Central memory CD8-positive, alpha-beta T cell (primary cell): ENCODE measurements at places on chromosomes 4 and X.

- H3K27ac ChIP-seq = no peak overlapping the region
- H3K27me3 ChIP-seq = no peaks in the 10 kb centered on the region
- H3K36me3 ChIP-seq = no peaks in the 10 kb centered on the region
These were observed 99.0 kb downstream of the ANOS1 start for GRCh38 chrX:8632924-8633323.

- no peak overlapping the region for H3K4me3 ChIP-seq
- H3K27me3 ChIP-seq = no peaks in the 10 kb centered on the region
- H3K4me1 ChIP-seq = no peaks in the 10 kb centered on the region
- no peaks in the 10 kb centered on the region for H3K36me3 ChIP-seq
- H3K27ac ChIP-seq = no peak overlapping the region
- DNase-seq = no peak
These were observed 653.8 kb upstream of the CPEB2 start for GRCh38 chr4:14348506-14348905.

DNA sequence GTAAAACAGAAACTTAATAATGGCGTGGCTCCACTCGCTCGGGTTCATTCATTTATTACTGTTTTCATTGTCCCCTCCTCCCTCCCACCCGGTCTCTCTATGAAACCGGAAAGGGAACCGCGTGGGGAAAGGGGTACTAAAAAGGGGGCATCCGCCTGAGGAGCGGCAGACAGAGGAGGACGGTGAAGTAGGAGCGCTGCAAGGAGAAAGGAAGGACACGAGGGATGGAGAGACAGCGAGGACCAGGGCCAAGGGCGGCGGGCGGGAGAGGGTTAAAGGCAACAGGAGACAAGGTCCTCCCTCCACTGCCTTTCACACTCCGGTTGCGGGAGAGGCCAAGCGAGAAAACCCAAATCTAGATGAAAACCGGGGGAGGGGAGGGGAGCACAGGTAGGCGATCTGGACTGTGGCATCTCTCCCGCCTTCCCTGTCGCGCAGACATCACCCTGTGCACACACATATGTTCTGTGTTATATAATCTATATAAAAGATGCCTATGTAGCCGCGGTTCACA, 829 bp downstream of the ELOVL6 start:
- no peaks in the 10 kb centered on the region for H3K27me3 ChIP-seq
- peaks cover 32% of the 10 kb centered on the region for H3K4me1 ChIP-seq
- H3K27ac ChIP-seq = peak overlapping the region; percentile 84
- H3K36me3 ChIP-seq = peaks cover 9% of the 10 kb centered on the region

- DNase-seq = no peak
- H3K4me1 ChIP-seq = no peaks in the 10 kb centered on the region
- peaks cover 2% of the 10 kb centered on the region for H3K36me3 ChIP-seq
- H3K4me3 ChIP-seq = no peak overlapping the region
- H3K27ac ChIP-seq = no peak overlapping the region
These were observed 98.4 kb upstream of the MAGEE2 start for GRCh38 chrX:75883446-75883845.

- no peak overlapping the region for H3K4me3 ChIP-seq
- peaks cover 18% of the 10 kb centered on the region for H3K27me3 ChIP-seq
- DNase-seq = no peak
- peaks cover 2% of the 10 kb centered on the region for H3K36me3 ChIP-seq
- H3K27ac ChIP-seq = no peak overlapping the region
These were observed 208.8 kb downstream of the MAGEB17 start for GRCh38 chrX:16376056-16376455.

DNA sequence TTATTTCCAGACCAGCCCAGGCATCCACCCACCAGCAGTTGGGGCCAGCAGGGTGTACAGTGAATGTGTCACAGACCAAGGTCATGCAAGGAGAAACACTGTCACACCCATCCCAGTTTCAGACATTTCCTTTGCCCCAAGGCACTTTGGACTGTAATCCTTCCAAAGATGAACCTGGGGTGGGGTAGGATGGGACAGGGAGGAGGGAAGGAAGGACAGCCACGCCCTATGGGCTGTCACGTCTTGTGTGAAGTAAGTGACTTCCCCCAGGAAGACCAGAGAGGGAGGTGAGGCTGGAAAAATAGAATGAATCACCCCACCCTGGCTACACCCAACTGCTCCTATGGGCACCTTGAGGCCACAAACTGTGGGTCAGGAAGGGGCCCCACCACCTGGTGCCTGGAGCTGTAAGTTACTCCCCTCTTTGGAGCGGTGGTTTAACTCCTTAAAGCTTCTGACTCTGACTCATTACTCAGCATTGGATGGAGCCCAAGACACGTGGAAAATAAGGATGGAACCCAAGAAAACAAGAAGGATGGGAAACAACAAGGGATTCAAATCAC, 349.9 kb upstream of the KLF3 start:
- peaks cover 56% of the 10 kb centered on the region for H3K4me1 ChIP-seq
- peak overlapping the region; percentile 55 for H3K27ac ChIP-seq
- peaks cover 3% of the 10 kb centered on the region for H3K36me3 ChIP-seq
- H3K27me3 ChIP-seq = no peaks in the 10 kb centered on the region
- no peak for DNase-seq

- no peak within 1 kb of the TSS for H3K4me3 ChIP-seq
- no peak within 1 kb of the TSS for H3K27ac ChIP-seq
- no peaks in the 10 kb centered on the region for H3K4me1 ChIP-seq
- no peaks in the 10 kb centered on the region for H3K36me3 ChIP-seq
- H3K27me3 ChIP-seq = no peaks in the 10 kb centered on the region
These were observed at the start of gene LPAR4 for GRCh38 chrX:78747489-78747888. Gene LPAR4 (plus strand): TSS chrX:78747720. CDS start chrX:78754870, 7,150 bp downstream.

DNA sequence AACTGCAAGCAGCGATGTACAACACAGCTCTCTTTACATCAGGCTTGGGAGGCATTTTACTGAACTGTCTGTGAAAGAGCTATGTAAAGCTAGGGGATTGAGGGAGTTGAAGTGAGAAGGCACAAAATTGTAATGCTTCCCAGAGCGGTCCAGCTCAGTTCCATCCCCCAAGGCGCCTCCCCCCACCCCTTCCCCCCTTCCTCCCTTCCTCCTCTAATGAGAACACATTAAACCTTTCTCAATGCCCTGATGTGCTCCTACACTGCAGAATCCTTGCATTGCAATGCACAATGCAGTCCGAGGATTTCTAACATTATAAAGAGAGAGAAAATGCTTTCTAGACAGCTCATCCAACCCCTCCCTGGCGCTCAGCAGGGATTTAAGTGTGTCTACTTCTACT, 73.9 kb downstream of the CXXC4 start:
- no peaks in the 10 kb centered on the region for H3K4me1 ChIP-seq
- no peak overlapping the region for H3K4me3 ChIP-seq
- H3K27ac ChIP-seq = no peak overlapping the region
- no peak for DNase-seq
- no peaks in the 10 kb centered on the region for H3K27me3 ChIP-seq

DNA sequence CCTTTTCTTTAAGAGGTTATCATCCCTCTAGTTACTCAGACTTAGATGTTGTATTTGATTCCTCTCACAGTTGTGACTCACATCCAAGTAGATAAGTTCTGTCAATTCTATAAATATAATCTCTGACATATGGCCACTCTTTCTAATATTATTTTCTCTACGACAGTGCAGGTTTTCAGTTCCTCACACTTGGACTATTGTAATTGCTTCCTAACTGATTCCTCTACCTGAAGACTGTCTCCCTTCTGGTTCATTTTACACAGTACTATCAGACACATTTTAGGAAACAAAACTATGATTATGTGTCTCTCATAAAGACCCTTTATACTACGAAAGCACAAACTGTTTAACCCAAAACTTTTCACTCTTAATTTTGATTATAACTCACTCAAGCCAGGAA, 31.3 kb upstream of the GNRHR start:
- H3K27me3 ChIP-seq = no peaks in the 10 kb centered on the region
- H3K36me3 ChIP-seq = no peaks in the 10 kb centered on the region
- DNase-seq = no peak
- no peak overlapping the region for H3K27ac ChIP-seq
- no peaks in the 10 kb centered on the region for H3K4me1 ChIP-seq

DNA sequence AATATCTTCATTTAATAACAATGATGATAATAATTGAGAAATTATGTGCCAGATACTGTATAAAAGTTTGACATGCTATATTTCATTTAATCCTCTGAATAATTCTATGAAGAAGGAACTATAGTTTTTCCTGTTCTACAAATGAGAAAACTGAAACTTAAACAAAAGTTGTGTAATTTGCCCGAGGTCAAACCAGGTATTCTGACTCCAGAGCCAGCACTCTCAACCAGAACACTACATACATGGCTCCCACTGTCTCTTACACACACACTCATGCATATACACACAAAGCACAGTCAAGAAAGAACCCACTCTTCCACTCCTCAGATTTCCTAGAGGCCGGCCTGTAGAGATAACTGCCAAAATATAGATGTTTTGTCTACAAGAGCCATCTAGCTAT, 374.0 kb upstream of the EMCN start:
- no peak for DNase-seq
- no peaks in the 10 kb centered on the region for H3K27me3 ChIP-seq
- no peak overlapping the region for H3K4me3 ChIP-seq
- peaks cover 14% of the 10 kb centered on the region for H3K4me1 ChIP-seq
- peaks cover 2% of the 10 kb centered on the region for H3K36me3 ChIP-seq

- no peaks in the 10 kb centered on the region for H3K4me1 ChIP-seq
- no peak for DNase-seq
- no peak overlapping the region for H3K27ac ChIP-seq
- no peaks in the 10 kb centered on the region for H3K36me3 ChIP-seq
These were observed 1419.8 kb downstream of the ARAP2 start for GRCh38 chr4:34824515-34824914.
